ENCODE measurements at places on chromosomes 2 and 18.
A peak's percentile ranks its signal among the peaks of the same experiment; 100 is the strongest.

- DNase-seq, result no peak
Measured at GRCh38 chr2:59206361-59206760, 965.2 kb upstream of the FANCL start.

- DNase-seq, result no peak
Measured at GRCh38 chr18:66795051-66795450, 191.2 kb upstream of the CDH19 start.

DNA sequence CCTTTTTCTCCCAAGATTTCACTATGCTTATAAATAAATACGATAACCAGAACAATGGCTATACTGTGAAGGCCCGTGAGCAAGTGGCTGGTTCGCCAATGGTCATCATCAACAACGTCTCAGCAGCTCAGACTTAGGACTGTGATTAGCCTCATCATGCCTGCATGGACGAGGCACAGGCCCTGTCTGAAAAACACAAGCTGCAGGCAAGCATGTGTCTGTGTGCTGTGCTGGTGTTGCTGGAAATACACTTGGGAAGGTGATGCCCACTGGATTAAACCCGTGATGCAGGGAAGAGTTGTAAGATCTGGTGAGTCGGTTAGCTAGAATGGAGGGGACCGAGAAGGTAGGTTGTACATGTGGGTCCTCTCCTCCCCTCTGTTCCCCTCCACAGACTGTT is 111.5 kb upstream of the EPC2 start:
- no peak for DNase-seq

- no peak for DNase-seq
Measured at GRCh38 chr18:532632-533031, 32.1 kb upstream of the COLEC12 start.

DNA sequence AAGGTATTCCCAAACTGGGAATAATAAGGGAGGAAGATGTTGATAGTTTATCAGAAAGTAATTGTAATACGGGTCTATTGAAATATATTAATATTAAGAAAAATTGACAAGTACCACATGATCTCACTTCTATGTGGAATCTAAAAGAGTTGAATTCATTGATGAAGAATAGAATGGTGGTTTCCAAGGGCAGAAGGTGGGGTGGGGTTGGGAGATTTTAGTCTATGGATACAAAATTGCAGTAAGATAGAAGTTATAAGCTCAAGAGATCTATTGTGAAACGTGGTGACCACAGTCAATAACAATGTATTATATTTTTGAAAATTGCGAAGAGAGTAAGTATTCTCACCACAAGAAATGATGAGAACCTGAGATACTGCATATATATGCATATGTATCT is 38.9 kb downstream of the COL3A1 start:
- no peak for DNase-seq

- DNase-seq, result no peak
Measured at GRCh38 chr2:39738936-39739335, 40.1 kb downstream of the THUMPD2 start.

GRCh38 chr18:22829781-22830180 is 103.3 kb upstream of the RBBP8 start:
- no peak for DNase-seq

- no peak for DNase-seq
Measured at GRCh38 chr18:71523483-71524435, 1020.4 kb downstream of the CBLN2 start.

- no peak for DNase-seq
Measured at GRCh38 chr2:204982303-204982702, 437.0 kb downstream of the PARD3B start.

- no peak for DNase-seq
Measured at GRCh38 chr2:230358305-230358704, 31.3 kb downstream of the SP140L start.

DNA sequence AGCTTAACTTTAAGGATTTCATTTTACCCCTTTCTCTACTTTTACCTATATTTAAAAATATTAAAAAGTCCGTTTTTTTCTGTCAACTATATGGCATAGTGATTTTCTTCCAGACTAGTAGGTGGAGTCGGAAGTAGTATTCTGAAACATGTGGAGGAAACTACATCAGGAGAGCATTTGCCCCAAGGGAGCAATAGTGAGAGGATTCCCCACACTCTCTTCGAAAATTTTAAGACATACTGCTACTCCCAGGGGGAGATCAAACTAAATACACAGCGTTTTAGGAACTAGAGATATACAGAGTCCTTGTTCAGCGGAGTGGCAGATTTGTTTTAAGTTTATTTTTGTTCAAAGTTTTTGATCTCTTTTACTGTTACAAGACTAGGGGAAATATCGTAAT is 40.6 kb downstream of the METAP1D start:
- no peak for DNase-seq

DNA sequence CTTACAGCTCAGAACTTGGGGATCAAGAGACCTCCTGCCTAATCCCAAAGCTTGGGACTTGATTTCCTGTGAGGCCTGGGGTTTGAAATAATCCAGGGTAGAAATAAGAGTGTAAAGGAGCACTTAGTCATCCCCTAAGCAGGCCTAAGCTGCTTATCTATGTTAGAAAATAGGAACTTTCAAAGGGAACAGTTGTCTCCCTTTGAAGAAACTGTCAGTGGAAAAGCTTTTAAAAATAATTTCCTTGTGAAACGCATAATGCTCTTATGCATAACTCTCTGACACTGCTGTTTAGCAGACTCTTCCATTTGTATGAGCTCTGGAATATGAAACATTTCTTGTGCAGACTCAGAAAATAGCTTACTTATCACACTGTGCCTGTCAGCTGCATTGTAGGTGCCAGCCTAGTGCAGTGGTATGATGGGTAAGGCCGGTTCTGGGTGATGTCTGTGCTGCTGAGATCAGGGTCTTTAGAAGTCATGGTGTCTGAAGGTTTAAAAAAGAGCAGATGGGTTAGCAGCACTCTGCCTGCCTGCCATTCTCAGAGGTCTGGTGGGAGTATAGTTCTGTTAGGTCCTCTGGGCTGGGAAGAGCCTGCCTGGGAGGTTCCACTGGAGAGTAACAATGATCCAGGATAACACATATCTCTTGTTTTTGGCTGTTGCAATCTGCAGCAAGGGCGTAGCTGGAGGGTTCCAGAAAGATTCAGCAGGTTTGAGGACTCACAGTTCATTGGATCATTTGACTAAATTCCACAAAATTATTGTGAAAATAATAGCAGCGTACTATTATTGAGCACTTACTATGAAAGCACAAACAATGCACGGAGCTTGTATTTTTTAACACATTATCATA is 283.2 kb upstream of the MEX3C start:
- no peak for DNase-seq

GRCh38 chr18:51278045-51278649 is 80.7 kb upstream of the MEX3C start:
- DNase-seq, result no peak

GRCh38 chr2:177906041-177906718 is 166.4 kb downstream of the PDE11A start:
- peak; percentile 41 for DNase-seq

DNA sequence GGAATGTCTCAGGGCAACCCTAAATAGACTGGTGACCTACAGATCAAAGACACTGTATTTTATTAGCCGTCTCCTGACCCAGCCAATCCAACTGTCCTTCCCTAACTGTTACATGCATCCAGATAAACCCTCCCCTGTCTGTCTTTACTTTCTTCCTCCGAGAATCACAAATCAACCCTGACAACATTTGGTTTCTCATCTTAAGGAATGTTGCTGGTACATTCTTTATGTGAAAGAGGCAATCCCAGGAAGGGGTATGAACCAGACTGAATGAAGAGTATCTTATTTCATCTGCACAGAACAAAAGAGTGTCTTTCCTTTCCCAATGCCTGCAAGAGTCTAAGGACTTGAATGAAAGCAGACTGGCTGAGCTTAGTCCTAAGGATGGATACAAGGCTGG is 113.9 kb upstream of the LTBP1 start:
- no peak for DNase-seq

DNA sequence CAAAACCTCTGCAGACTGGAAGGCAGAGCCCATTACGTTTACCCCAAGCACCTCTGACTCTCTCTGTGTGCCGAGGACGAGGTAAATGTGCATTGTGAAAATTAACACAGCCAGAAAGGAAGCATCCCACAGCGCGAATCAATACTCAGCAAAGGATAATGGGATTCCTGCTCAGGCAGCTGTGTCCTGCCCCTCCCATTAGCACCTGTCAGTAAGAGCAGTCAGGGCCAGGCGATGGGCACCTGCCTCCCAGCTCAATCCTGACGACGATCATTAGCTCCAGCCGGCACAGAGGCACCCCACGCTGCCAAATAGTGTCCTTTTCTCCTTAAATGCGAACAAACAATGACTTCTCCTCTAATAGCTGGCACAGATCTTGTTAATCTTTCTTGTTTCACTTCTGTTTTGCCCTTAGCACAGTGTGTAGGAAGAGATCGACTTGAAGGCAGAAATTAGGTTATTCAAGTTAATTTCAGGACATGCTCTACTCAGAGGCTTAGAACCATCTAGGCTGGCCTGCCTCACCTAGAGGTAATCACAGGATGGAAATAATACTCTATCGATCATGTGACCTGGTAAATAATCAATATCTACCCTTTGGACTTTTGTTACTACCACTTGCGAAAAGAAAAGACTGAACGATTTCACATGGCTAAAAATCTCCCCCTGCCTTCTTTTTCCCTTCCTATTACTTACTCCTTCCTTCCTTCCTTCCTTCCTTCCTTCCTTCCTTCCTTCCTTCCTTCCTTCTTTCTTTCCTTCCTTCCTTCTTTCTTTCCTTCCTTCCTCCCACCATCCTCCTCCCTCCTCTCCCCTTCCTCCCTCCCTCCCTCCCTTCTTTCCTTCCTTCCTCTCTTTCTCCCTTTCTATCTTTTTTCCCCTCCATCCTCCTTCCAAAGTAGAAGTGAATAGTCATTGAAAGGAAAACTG is 487.9 kb upstream of the ID2 start:
- DNase-seq, result no peak

DNA sequence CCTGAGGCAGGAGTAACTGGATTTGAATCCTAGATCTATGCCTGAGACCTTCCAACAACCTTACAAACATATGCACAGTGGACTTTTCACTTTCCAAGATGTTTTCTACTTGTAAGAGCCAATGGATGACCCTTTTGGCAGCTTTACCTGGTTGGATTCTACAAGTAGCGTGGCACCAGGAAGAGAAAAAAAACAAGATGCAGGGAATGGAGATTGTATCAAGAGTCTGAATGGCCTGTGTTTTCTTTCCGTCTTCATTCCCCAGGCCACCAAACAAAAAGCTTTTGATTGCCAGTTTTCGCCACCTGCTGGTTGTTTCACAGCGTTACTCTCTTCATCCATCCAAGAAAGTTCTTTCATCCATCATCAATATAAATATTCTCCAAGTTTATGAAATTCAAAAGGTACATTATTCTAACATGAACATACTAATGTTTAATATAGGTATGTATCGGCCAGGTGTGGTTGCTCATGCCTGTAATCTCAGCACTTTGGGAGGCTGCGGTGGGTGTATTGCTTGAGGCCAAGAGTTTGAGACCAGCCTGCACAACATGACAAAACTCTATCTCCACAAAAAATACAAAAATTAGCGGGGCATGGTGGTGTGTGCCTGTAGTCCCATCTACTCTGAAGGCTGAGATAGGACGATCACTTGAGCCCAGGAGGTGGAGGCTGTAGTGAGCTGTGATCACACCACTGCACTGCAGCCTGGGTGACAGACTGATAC is 3.5 kb upstream of the BCL2 start:
- DNase-seq, result no peak

DNA sequence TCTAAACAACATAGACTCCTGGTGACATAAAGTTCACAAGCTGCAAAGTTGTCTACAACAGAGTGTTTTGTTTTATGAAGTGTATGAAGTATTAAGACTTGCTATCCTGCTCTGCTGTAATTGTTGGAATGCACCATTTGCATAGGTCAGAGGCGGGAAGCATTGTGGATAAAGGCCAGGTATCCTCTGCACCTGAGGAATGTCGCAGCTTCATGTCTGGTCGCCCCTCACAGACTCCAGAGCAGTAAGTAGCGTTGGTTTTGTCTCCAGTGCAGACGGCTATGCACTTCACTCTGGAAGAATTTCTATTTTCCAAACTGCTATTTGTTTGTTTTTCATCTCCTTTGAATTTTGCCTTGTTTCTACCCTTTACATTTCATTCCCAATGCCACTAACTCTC is 63.1 kb downstream of the UNC80 start:
- no peak for DNase-seq

DNA sequence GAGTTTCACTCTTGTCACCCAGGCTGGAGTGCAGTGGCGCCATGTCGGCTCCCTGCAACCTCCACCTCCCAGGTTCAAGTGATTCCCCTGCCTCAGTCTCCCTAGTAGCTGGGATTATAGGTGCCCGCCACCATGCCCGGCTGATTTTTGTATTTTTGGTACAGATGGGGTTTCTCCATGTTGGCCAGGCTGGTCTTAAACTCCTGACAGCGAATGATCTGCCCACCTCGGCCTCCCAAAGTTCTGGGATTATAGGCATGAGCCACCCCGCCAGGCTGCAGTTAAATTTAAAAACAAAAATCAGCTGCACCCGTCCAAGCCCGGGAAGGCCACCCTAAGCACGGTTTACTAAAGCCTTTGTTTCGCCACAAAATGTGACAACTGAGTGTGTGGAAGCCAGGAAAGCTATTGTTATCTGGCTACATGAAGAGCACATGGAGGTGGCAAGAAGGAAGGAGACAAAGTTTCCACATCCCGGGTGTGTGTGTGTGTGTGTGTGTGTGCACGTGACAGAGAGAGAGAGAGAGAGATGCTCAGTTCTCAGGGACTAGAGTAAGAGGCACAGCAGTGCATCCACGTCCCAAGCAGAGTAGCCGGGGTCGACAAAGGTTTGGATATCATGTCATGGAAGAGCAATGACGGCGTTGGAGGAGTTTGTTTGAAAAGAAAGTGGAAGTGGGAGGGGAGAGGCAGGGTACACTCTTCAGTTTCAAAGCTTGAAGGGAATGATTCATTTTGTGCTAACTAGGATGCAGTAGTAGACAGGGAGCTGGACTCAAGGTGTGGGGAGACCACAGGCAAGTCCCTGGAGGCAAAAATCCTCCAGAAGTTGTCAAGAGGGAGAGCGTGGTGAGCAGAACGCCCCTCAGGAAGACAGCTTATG is 20.1 kb downstream of the INPP5D start:
- no peak for DNase-seq

GRCh38 chr2:16245481-16246054 is 305.2 kb downstream of the MYCN start:
- no peak for DNase-seq

- DNase-seq, result no peak
Measured at GRCh38 chr2:113178891-113179290, 5.1 kb downstream of the PSD4 start.

GRCh38 chr18:77199707-77200106 is 49.9 kb upstream of the GALR1 start:
- DNase-seq, result no peak

DNA sequence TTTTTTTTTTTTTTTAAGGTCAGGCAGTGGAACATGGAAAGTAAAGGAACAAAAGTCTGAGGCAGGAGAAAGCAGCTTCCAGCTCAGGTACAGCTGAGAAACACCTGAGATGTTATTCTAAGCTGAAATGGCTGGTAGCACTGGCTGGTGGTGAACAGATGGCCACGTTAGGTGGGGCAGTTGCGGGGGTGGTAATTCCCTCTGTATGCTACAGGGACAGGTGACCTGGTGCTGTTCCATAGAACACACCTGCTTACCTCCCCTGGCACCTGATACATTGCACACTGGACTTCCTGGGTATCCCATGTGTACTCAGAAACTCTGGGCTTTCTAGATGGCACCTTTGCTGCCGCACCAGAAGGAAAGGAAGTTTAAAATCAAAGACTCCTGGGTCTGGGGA is 333.3 kb downstream of the SLC8A1 start:
- no peak for DNase-seq

GRCh38 chr18:79468119-79468789 is 72.5 kb downstream of the NFATC1 start:
- no peak for DNase-seq

- no peak for DNase-seq
Measured at GRCh38 chr2:9782197-9782719, 61.0 kb upstream of the TAF1B start.

Measured in tibial nerve (tissue), 4 donors.